CD4-positive, alpha-beta T cell treated with Interleukin-1 beta for 1 hour (primary cell): ENCODE measurements at places on chromosomes 7 and 10.

- DNase-seq: no peak
Observed at GRCh38 chr7:11702938-11703337, 129.1 kb downstream of the THSD7A start.

- DNase-seq: no peak
Observed at GRCh38 chr7:38681882-38682281, 50.7 kb upstream of the AMPH start.

DNA sequence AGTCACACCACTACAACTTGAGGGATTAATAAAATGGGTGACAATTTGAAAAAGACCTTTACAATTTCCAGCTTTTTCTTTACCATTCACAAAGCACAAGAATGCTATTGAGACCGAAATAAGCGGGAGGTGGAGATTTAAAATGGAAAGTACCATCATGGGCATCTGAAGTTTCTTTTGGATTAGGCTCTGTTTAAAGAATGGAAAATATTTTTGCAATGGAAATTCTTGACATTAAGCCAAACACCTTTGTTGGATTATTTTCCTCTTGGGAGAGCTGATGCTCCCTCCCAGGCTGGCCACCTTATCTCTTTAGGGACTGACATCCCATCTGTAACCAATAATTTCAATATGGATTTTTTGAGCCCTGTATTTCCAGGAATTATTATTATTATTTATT, 62.5 kb downstream of the BPGM start:
- DNase-seq: no peak

GRCh38 chr7:38186593-38187314, 8.7 kb downstream of the STARD3NL start:
- DNase-seq: no peak

- peak; percentile 57 for DNase-seq
Observed at GRCh38 chr7:141702047-141702567, at the start of gene DENND11. Gene DENND11, minus strand, starts transcription at chr7:141702166. Its CDS starts 13 bp downstream, at chr7:141702153.

DNA sequence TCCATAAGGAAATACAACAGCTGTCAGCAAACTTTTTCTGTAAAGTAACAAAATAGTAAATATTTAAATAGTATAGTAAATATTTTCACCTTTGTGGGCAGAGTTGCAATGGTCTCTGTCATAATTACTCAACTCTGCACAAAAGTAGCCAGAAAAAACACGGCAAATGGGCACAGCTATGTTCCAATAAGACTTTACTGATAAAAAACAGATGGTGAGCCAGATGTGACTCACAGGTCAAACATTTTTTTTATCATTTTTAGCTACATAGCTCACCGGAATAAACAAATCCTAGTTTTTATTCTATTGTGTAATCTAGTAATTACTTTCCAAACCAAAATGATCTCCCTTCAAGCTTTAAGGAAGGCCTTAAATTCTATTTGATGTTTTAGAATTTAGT, 55.3 kb downstream of the NCAPG2 start:
- DNase-seq: no peak

- DNase-seq: no peak
Observed at GRCh38 chr7:158706273-158706704, 1.7 kb upstream of the NCAPG2 start.
